ENCODE measurements at places on chromosomes 7 and 10. TPM values are rescaled to one million over a fixed set of nuclear protein-coding genes. Genes with fewer than 3 reads are reported as not detected.

DNA sequence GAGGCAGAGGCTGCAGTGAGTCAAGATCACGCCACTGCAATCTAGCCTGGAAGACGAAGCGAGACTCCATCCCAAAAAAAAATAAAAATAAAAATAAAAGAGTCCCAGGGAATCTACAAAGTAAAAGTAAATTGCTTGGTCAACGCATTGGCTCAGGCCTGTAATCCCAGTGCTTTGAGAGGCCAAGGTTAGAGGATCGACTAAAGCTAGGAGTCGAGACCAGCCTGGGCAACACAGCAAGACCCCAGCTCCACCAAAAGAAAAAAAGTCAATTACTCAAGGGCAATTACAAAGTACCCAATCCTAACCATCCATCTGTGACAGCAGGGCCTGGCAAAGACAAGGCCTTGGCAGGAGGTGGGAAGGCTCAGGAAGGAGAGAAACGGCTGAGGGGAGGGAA, 127.6 kb upstream of the CALN1 start:
- H3K36me3 ChIP-seq, result no peaks in the 10 kb centered on the region
- no peak overlapping the region for H3K4me3 ChIP-seq
- H3K27me3 ChIP-seq, result no peaks in the 10 kb centered on the region
- H3K27ac ChIP-seq, result no peak overlapping the region

GRCh38 chr10:126147866-126148587, 240.2 kb downstream of the ADAM12 start:
- H3K27me3 ChIP-seq, result no peaks in the 10 kb centered on the region
- H3K4me1 ChIP-seq, result peaks cover 11% of the 10 kb centered on the region
- H3K4me3 ChIP-seq, result no peak overlapping the region
- peak; percentile 51 for DNase-seq
- H3K36me3 ChIP-seq, result no peaks in the 10 kb centered on the region

TCF7L2 gene
- total RNA-seq, result 1.3 TPM

GRCh38 chr10:132192076-132192975, 5.6 kb downstream of the DPYSL4 start:
- peaks cover 33% of the 10 kb centered on the region for H3K36me3 ChIP-seq
- peaks cover 6% of the 10 kb centered on the region for H3K27me3 ChIP-seq
- DNase-seq, result no peak
- H3K4me3 ChIP-seq, result no peak overlapping the region
- H3K4me1 ChIP-seq, result peaks cover 4% of the 10 kb centered on the region

DNA sequence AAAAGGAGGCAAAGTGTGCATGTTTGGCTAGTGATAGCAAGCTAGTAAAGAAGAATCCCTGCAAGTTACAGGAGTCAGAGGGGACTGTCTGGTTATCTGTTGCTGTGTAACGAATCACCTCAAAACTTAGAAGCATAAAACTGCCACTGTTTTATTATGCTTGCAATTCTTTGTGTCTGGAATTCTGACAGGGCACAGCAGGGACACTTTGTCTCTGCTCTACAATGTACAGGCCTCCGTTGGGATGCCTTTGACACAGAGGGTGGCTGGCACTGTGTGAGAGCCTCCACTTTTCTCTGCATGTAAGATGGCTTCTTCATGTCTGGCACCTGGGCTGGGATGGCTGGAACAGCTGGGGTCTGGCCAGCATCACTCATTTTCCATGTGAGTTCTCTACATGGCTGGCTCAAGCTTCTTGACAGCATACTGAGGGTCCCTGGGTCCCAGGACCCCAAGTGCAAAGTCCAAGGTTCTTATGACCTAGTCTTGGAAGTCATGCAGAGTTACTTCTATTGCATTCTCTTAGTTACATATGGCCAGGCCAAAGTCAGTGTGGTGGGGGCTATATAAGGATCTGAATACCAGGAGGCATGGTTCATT, 276.9 kb downstream of the RPS24 start:
- H3K27me3 ChIP-seq, result peaks cover under 1% of the 10 kb centered on the region
- H3K4me1 ChIP-seq, result no peaks in the 10 kb centered on the region
- H3K27ac ChIP-seq, result no peak overlapping the region
- no peak overlapping the region for H3K4me3 ChIP-seq

DNA sequence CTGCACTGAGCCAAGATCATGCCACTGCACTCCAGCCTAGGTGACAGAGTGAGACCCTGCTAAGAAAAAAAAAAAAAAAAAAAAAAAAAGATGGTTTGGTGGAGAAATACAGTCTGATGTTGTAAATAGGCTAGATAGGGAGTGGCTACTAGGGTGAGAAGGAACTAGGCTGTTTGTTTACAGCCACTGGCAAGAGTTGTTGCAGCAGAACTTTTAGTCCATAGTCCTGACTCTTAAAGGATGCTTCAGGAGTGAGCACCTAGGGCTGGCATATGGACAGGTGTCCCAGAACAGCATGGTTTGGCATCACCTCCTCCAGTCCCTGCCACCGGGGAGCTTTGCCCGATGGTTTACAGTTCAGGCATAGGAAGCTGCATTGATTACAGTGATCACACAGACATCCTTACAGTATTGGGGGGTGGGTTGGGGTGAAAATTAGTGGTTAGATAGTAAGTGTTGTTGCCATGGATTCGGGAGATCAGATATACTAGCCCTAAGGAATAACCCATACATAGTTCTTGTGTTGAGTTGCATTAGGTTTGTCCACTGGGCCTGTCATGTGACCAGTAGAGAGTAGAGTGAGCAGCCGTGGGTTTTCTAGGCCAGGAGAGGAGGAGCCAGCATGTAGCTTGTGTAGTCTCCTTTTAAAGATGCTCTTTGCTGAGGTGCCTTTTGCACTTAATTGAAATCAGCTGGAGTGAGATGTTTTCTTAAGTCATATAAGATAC, 35.9 kb downstream of the ZRANB1 start:
- no peak overlapping the region for H3K27ac ChIP-seq
- H3K27me3 ChIP-seq, result no peaks in the 10 kb centered on the region
- peaks cover 3% of the 10 kb centered on the region for H3K4me1 ChIP-seq
- DNase-seq, result no peak

DNA sequence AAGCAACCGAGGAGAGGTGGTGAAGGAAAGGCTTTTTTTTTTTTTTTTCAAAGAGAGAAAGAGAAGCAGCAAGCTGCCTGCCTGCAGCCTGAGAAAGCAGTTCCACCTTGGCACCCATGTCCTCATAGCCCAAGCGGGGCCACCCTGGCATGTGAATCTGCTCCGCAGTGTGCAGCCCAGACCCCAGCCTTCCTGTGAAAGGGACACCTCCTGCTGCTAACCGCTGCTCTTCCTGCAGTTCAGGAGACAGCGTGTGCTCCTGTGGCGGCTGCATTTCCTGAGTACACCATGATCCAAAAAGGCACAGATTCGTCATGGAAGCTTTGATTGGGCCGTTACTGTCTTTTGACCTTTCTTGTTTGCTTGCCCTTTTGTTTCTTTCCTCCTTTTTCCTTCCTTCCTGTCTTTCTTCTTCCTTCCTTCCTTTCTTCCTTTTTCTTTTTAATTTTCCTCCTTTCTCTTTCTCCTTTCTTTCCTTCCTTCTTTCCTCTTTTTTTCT, 38.1 kb downstream of the IKZF1 start:
- H3K27me3 ChIP-seq, result peaks cover 2% of the 10 kb centered on the region
- no peak overlapping the region for H3K27ac ChIP-seq
- H3K36me3 ChIP-seq, result no peaks in the 10 kb centered on the region
- DNase-seq, result no peak
- no peak overlapping the region for H3K4me3 ChIP-seq

ASB15 gene
- not detected for total RNA-seq

DNA sequence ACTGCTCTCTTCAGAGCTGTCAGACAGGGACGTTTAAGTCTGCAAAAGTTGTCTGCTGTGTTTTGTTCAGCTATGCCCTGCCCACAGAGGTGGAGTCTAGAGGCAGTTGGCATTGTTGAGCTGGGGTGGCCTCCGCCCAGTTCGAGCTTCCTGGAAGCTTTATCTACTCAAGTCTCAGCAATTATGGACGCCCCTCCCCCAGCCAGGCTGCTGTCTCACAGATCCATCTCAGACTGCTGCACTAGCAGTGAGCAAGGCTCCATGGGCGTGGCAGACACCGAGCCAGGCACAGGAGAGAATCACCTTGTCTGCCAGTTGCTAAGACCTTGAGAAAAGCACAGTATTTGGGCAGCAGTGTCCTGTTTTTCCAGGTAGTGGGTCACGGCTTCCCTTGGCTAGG, 98.1 kb downstream of the SDHAF3 start:
- H3K27me3 ChIP-seq, result no peaks in the 10 kb centered on the region
- no peak for DNase-seq
- H3K4me3 ChIP-seq, result no peak overlapping the region
- no peaks in the 10 kb centered on the region for H3K36me3 ChIP-seq

- H3K27ac ChIP-seq, result no peak overlapping the region
- no peak for DNase-seq
- peaks cover 5% of the 10 kb centered on the region for H3K27me3 ChIP-seq
- no peak overlapping the region for H3K4me3 ChIP-seq
- H3K36me3 ChIP-seq, result peaks cover 5% of the 10 kb centered on the region
Measured at GRCh38 chr7:101250324-101250723, 5.4 kb upstream of the FIS1 start.

- peak overlapping the region; percentile 20 for H3K27ac ChIP-seq
- peaks cover 47% of the 10 kb centered on the region for H3K4me1 ChIP-seq
- no peaks in the 10 kb centered on the region for H3K27me3 ChIP-seq
- peak; percentile 87 for DNase-seq
- no peak overlapping the region for H3K4me3 ChIP-seq
Measured at GRCh38 chr10:125149036-125149679, 11.2 kb downstream of the CTBP2 start.

- no peaks in the 10 kb centered on the region for H3K27me3 ChIP-seq
- peak; percentile 46 for DNase-seq
- H3K4me3 ChIP-seq, result no peak overlapping the region
- no peaks in the 10 kb centered on the region for H3K36me3 ChIP-seq
Measured at GRCh38 chr7:17408904-17409290, 110.4 kb downstream of the AHR start.

DNA sequence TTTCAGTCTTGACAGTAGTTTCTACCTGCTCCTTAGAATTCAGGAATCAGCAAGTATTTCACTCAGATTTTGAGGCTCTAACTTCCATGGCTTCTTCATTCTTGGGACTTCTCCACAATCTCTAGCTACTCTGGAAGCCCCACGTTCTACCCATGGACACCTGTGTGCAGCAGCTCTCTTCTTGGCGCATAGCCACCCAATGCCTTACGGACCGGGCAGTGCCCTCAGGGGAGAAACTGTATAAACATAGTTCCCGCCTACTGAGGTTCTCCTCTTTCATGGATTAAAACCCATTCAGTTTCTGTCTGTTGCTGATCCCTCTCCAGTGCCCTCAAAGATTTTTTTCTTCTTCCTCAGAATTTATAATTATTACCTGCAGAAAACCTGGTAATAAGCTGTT, 177.1 kb downstream of the SORCS1 start:
- no peak overlapping the region for H3K4me3 ChIP-seq
- DNase-seq, result no peak
- H3K36me3 ChIP-seq, result no peaks in the 10 kb centered on the region
- no peaks in the 10 kb centered on the region for H3K4me1 ChIP-seq

IFIT2 gene
- 2.2 TPM for total RNA-seq

DNA sequence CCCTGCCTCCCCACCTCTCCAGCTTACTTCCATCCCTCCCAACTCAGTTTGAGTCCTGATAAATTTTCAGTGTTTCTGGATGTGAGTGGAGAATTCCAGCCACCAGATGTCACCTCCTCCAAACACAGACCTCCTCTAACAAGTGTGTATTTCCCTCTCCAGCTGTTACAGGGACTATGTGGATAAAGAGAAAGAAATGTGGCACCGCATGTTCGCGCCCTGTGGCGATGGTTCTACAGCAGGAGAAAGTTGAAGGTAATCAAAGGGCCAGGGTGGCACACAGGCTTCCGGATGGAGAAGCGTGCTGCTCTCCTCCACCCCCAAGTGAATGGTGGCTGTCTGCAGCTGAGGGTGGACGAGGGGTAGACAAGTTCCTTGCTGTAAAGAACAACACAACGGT, 14.7 kb downstream of the FKBP6 start:
- DNase-seq, result peak; percentile 69
- H3K27me3 ChIP-seq, result peaks cover 9% of the 10 kb centered on the region
- H3K36me3 ChIP-seq, result no peaks in the 10 kb centered on the region
- peaks cover 6% of the 10 kb centered on the region for H3K4me1 ChIP-seq
- H3K27ac ChIP-seq, result no peak overlapping the region

GRCh38 chr10:6089334-6090219, 743 bp downstream of the RBM17 start:
- peaks cover 13% of the 10 kb centered on the region for H3K4me1 ChIP-seq
- DNase-seq, result no peak
- H3K27me3 ChIP-seq, result no peaks in the 10 kb centered on the region
- peak overlapping the region; percentile 91 for H3K27ac ChIP-seq
- H3K36me3 ChIP-seq, result no peaks in the 10 kb centered on the region
- peak overlapping the region; percentile 99 for H3K4me3 ChIP-seq

CALHM3 gene
- not detected for total RNA-seq

DNA sequence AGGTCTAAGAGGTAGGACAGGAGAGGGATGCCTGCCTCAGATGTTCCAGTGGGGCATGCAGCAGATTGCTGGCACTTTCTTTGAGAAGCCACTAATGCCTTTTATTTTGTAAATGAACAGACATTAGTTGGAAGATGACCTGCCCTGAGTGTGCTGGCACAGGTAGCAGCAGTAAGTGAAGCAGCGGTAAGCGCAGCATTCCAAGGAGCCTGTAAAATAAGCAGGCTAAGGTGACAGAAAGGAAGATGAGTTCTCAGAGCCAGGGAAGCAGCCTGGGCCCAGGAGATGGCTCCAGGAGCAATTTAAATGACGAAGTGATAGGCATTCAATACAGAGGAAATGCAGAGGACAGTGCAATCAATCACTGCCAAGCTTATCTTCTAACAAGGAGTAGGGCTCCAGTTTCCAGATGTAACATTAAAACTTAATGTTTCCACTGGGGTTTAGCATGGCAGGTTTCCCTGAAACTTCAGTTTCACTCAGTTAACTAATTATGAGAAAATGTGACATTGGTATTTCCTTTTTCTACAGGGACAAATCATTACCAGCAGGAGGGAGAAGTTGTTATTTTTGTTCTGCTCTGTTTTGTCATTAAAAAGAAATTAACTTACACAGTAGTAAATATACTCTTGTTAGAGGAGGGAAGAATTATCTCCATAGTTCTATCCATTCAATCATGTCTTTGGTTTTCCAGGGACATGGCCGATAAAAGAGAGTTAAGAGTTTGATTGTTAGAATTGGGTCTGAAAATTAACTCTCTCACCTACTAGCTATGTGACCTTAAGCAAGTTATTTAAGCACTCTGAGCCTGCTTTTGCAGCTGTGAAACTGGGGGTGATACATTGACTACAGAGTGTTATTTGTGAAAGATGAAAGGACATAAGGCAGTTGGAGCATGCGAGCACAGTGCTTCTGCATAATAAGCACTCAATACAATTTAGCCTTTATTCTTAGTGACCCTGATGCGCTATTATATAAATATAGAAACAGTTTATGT, 96.6 kb upstream of the PTN start:
- DNase-seq, result no peak
- peaks cover 2% of the 10 kb centered on the region for H3K4me1 ChIP-seq
- peaks cover 2% of the 10 kb centered on the region for H3K36me3 ChIP-seq
- no peaks in the 10 kb centered on the region for H3K27me3 ChIP-seq

PCGF6 gene
- 10.0 TPM for total RNA-seq
